Fibroblast of skin of right biceps (primary cell): ENCODE measurements at places on chromosomes 5 and 9.

GRCh38 chr5:150077996-150078801 is 8.2 kb downstream of the CSF1R start:
- no peak for DNase-seq

- DNase-seq: no peak
Measured at GRCh38 chr5:45288746-45289145, 407.4 kb downstream of the HCN1 start.

DNA sequence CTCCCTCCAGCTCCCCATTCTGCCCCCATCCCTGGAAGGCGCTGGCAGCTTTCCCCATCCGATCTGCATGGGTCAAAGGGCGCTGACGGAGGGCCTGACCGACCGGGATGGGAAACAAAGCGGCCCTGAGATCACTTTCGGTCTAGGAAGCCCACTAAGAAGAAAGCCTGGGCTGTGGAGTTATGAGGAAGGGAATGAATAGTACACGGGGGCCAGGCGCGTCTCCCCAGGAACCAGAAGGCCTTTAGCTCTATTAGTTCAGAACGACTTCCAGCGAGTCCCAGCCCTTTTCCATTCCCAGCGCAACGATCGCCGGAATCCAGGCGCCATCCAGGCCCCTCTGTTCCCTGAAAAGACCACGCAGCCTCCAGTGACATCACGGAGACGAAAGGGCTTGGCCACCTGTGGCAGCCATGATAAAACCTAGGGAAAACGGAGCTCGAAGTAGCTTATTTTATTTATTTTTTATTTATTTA is 70.1 kb upstream of the CCDC180 start:
- no peak for DNase-seq

- DNase-seq: no peak
Measured at GRCh38 chr9:36676778-36677485, 104.2 kb downstream of the MELK start.

GRCh38 chr5:58496488-58496887 is 5.3 kb downstream of the GAPT start:
- no peak for DNase-seq
